ENCODE measurements at places on chromosomes 13 and 19. TPM values are rescaled to one million over a fixed set of nuclear protein-coding genes. Genes with fewer than 3 reads are reported as not detected.

ACTL9 gene
- not detected for total RNA-seq

LILRA1 gene
- total RNA-seq: not detected

OLFM4 gene
- total RNA-seq: 0.11 TPM

COL4A2 gene
- 1,403 TPM for total RNA-seq

FPR2 gene
- not detected for total RNA-seq

MTUS2 gene
- total RNA-seq: not detected

ZNF30 gene
- 9.0 TPM for total RNA-seq

ANKRD27 gene
- total RNA-seq: 39.1 TPM

CCDC122 gene
- total RNA-seq: 2.7 TPM

DMAC2 gene
- total RNA-seq: 41.5 TPM

SLC25A41 gene
- not detected for total RNA-seq

TPTE2 gene
- total RNA-seq: not detected

LILRA5 gene
- total RNA-seq: not detected

P2RY11 gene
- 1.5 TPM for total RNA-seq

EXOC3L2 gene
- total RNA-seq: 1.3 TPM
